ENCODE measurements at places on chromosomes 4 and X.

GRCh38 chrX:135581496-135581895 lies 61.0 kb downstream of the INTS6L start:
- DNase-seq, result no peak

DNA sequence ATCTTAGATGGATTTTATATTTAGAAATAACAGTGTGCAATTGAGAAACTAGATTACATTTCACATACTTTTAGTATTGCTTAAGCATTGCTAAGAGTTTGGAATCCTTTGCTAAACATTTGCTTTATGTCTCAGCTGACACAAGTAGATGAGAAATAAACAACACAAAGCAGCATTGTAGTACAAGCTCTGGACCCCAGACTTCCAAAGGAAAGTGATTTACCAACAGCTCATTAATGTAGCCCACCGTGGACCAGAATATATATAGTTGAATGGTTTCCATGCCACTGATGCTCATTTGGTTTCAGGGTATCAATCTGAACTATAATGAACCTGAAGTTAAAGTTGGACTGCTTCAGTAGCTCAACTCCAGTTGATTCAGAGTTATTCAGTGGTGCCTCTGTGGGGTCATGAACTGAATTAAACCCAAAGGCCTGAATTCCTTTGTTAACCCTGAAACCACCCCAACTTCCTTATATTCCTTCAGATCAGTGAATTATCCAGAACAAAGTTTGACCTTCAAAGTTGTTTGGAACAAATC lies 132.1 kb upstream of the NEIL3 start:
- DNase-seq, result no peak

DNA sequence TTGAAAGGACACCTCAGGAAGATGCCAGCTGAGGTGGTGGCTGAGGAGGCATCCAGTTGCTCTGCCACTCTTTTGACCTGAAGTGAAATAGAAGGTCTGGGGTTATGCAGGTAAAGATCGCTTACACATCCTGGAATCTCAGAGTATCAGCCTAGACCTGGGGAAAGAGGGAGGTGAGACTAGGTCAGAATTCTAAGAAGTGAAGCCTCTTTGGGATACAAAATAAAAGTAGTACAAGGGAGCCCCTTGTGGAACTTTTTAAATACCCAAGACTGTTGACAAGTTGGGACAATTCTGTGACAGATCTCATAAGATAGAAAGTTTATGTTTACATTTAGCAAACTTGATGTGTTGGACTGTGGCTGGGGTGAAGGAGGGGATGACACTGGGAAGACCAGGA lies 263.1 kb downstream of the SPRY1 start:
- DNase-seq, result no peak

- DNase-seq, result no peak
Observed at GRCh38 chr4:7983296-7983695, 43.6 kb upstream of the AFAP1 start.

DNA sequence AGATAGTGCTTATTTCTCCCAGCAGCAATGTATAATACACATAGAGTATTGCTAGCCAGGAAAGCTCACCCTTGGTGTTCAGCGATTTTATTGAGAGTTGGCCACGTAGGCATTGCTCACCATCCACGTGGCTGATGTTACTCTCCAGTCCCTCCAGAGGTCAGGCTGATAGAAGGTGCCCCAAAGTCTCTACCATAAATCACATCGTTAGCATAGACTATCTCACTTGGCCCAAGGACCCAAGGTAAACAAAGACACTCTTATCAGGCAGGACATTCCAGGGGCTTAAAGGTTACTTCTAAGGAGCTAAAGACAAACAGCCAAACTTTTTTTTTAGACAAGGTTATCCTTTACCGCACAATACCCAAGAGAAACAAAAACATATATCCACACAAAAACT lies 30.3 kb upstream of the RGN start:
- DNase-seq, result no peak

DNA sequence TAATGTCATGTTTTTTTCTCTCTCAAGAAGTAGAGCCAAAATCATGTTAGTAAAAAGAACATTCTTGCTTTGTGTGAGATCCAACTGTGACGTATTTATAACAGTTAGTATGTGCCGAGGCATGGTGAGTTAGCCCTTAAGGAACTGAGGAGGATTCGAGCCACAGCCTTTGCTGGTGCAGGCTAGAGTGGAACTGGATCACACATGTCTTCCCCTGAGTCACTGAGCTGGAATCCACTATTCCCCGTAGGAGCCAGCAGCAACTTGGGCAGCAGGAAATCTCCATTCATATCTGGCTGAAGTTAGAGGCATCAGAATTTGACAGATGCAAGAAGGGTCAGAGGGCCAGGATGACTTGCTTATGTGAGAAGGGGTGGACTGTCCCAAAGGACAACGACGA lies 144.6 kb upstream of the KIT start:
- no peak for DNase-seq

GRCh38 chr4:6857009-6857882 lies 52.4 kb upstream of the TBC1D14 start:
- no peak for DNase-seq

- no peak for DNase-seq
Observed at GRCh38 chr4:159481936-159482335, 379.1 kb downstream of the RAPGEF2 start.

GRCh38 chr4:66929748-66930147 lies 615.6 kb downstream of the CENPC start:
- DNase-seq, result no peak

DNA sequence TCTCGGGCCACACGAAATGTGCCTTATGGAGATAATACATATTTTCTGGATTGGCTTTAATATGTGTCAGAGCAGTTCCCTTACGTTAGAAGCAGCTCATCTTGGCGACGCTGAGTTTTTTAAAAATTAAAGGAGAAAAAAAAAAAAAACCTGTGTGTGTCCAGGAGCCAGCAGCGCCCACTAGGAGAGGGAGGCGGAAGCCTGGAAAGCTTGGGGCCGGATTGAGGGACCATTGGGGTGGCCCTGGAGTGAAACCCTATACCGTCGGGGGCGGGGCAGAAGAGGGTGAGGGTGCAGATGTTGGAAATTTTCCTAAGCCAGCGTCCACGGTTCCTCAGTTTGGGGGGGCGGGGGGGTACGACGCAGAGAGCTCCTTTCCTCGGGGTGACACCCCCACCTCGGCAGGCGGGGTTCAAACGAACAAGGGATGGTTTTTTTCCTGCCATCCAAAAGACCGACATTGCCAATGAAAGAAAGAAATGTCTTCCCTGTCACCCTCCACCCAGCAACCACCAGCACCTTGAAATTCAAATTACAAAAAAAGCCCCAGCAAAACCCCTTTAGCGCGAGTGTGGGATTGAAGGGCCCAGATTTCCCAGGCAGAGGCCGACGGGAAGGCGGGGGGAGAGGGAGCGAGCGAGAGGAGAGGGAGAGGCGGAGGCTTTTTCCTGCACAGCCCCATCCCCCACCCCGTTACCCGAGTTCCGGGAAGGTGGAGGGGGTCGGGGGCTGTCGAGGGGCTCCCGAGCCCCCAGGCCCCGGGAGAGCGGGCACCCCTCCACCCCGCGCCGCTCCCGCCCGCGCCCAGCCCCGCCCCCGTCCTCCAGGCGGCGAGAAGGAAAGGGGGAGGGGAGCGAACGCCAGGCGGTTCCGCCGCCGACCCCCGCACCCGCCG lies 859 bp downstream of the SMARCA1 start:
- no peak for DNase-seq

GRCh38 chrX:106698693-106699092 lies 27.8 kb upstream of the RNF128 start:
- no peak for DNase-seq

GRCh38 chr4:37447886-37448285 lies 203.3 kb downstream of the NWD2 start:
- DNase-seq, result no peak

DNA sequence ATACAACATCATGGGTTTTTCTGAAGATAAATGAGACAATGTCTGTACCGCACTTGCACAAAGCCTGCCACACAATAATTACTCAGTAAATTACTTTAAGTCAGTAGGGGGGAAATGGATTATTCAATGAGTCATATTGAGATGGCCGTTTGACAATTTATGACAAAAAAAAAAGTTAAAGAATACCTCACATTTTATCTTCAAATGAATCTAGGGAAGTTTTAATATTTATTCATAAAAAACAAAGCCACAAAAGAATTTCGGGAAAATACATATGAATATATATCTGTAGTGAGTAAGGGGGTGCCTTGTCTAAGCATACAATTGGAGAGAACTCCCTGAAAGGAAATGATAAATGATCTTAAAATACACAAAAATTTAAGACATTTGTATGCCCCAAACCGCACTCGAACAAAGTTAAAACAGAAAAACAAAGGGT lies 197.0 kb upstream of the SLC7A11 start:
- no peak for DNase-seq

DNA sequence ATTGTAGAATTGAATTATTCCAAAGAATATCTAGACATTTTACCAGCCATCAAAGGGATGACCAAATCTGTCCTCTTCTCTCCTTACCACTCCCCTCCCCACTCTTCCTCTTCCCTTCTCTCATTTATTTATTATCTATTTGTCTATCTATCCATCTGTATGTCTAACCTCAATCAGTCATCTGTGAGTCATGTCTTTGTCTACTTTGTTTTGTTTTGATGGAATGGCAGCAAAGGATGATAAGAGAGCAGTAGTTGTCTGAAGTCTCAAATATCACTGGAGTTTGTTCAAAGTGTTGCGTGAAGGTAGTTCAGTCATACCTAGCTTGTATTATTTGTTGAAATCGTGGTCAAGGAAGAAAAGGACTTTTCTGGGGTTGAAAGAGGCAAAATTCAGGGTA lies 34.7 kb upstream of the PGRMC2 start:
- DNase-seq, result no peak

DNA sequence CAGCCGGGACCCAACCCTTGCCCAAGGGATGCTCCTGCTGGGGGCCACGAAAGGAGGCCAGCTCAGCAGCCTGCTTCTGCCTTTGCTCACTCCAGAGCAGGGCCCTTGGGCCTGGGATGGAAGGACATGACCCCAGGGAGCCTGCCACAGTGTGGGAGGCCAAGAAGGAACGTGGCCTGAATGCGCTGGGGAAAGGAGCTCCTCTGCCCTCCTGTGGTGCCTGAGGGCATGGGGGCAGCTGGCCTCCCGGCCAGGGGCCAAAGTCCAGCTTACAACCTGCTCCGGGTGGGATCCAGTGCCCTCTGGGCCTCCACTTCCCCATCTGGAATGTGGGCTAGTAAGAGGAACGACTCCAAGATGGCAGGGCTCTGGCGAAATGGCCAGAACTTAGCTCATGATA lies 2.0 kb upstream of the ATP2B3 start:
- DNase-seq, result no peak

GRCh38 chr4:138090918-138091676 lies 151.1 kb downstream of the SLC7A11 start:
- no peak for DNase-seq

GRCh38 chr4:74018771-74019170 lies 19.7 kb downstream of the CXCL3 start:
- no peak for DNase-seq

DNA sequence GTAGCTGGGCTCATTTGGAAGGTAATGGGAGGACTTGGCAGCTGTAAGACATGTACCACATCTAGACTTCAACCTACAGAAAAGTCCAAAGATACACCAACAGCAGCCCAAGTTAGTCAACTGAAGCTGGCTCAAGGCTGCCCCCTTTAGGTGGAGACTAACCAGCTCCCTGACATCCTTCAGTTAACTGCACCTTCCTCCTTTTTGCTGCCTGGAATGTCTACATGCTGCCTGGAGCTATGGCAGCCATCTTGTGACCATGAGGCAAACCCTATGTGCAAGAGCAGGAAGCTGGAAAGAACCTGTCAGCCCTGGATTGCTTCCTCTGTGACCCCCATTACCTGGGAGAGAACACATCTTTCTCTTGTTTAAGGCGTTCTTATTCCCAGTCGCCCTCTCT lies 25.8 kb downstream of the ARSD start:
- DNase-seq, result no peak

DNA sequence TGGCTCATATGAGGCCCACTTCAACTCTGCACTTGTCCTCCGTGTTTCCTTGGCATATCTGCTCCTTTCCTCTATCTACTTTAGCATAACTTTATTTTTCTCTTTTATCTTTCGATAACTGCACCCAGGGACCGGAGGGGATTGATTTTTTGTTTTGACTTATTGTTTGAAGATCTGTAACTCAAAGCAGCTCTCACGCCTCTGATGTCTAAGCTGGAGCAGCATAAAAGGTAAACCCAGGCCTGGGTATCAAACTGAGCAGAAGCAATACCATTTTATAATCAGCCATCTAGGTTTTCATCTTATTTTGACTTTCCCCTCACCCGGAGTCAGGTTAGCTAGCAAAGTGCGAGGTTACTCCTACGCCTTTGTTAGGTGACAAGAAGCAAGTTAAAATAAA lies 28.4 kb downstream of the LEF1 start:
- DNase-seq, result no peak

DNA sequence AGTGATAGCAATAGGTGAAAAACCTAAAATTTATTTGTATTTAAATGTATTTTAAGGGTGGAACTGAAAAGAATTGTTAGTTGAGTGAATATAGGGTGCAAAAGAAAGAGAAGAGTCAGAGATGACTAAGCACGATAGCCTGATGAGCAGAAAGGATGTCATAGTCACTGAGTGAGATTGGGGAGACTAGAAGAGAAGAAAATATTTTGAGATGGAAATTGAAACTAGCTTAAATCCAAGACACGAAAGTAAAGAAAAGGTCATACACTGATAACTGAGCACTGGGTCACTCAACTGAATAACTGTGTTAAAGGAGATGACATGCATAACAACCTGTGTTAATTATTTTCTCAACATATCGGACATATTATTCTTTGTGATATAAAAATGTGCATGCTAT lies 55.5 kb downstream of the SPANXN4 start:
- DNase-seq, result no peak

DNA sequence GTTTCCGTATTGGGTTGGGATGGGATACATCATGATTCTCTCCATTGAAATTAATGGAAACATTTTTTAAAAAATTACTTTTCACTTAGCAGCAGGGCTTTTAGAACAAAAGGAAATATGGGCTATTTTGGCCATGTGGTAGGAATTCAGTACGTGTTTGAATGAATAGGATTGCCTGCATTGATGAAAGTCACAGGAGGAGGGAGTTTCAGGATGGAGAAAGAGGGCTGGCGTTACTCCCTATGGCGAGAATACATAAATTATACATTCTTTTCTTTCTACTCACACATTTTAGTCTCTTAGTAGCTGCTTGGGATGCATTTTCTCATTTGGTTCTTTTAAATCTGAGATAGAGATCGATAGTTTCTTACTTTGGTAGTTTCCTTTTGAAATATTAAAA lies 100.3 kb upstream of the PDHA1 start:
- DNase-seq, result no peak

DNA sequence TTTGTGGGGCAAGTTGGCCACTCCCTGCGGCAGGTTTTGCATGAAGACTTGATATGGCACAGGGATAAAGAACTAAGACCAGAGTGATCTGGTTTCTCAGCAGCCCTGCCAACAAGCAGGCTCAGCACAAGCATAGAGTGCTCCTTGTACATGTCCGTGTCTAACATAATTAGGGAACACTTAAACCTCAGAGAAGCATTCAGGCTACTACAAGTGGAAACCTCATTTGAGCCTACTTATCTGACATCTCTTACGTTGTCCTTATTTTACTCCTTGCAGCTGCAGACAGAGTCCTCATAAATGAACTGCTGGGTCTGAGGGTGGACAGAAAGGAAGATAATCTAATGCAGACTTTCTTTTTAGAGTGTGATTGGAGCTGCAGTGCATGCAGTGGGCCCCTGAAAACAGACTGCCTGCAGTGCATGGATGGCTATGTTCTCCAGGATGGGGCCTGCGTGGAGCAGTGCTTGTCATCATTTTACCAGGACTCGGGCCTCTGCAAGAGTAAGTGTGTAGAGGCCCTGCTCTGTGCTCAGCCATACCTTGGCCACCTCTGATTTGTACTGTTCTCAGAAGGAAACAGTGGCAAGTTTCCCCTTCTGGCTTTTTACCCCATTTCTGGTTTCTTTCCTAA lies 179.1 kb upstream of the ANXA3 start:
- DNase-seq, result no peak

- no peak for DNase-seq
Observed at GRCh38 chr4:107035819-107036583, at the start of gene DKK2. Gene DKK2, minus strand, starts transcription at chr4:107036313. Its CDS starts 722 bp downstream, at chr4:107035591.
